ENCODE measurements at places on chromosomes 13 and 19.

DNA sequence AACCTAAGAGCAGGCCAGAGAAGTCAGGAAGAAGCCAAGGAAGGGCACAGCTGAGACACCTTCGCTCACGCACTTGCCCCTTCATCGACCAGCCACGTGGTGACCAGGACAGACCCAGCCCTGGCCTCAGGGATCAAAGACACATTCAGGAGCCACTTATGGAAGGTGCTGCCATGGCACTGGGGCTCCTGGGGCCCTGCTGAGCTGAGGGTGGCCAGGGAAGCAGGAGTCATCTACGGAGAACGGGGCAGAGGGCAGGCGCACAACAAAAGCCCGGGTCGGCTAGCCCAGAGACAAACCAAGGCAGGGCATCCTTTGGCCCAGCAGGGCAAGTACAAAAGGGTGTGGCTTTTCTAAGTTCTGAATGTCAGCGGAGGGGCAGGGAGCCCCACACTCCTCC lies 2.3 kb downstream of the PLPP2 start:
- no peak for DNase-seq

DNA sequence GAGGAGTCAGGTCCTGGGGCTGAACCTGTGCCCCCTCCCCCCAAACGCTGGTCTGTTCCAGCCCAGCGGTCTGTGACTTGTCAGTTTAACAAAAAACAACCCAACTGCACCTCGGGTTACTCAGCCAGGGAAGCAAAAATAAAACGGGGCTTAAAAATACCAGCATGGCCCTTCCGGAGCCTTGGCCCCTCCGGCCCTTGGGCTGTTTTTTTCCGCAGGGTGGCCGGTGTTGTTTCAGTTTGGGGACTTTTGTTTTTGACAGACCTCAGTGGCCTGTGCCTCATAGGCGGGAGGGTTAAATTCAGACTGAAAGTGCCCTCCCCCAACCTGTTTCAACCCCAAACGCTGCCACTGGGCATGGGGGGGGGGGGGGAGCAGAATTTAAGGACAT lies 4.0 kb downstream of the TCF3 start:
- no peak for DNase-seq

DNA sequence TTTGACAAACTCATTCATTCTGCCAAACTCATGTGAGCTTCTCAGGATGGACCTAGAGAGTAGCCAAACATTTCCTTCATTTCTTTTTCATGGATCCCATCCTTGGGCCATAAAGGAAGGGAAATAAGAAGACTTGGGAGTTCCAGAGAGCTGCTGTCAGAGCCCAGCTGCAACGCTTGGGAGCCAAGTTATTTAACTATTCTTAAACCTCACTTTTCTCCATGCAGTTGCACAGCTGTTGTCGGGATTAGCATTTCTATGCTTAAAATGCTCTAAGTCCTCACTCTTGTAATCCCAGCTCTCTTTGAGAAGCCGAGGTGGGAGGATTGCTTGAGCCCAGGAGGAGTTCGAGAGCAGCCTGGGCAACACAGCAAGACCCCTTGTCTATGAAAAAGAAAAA lies 11.7 kb upstream of the CASP14 start:
- DNase-seq, result no peak

- peak; percentile 84 for DNase-seq
These were observed 19.0 kb downstream of the MRPS12 start for GRCh38 chr19:38949580-38950367.

DNA sequence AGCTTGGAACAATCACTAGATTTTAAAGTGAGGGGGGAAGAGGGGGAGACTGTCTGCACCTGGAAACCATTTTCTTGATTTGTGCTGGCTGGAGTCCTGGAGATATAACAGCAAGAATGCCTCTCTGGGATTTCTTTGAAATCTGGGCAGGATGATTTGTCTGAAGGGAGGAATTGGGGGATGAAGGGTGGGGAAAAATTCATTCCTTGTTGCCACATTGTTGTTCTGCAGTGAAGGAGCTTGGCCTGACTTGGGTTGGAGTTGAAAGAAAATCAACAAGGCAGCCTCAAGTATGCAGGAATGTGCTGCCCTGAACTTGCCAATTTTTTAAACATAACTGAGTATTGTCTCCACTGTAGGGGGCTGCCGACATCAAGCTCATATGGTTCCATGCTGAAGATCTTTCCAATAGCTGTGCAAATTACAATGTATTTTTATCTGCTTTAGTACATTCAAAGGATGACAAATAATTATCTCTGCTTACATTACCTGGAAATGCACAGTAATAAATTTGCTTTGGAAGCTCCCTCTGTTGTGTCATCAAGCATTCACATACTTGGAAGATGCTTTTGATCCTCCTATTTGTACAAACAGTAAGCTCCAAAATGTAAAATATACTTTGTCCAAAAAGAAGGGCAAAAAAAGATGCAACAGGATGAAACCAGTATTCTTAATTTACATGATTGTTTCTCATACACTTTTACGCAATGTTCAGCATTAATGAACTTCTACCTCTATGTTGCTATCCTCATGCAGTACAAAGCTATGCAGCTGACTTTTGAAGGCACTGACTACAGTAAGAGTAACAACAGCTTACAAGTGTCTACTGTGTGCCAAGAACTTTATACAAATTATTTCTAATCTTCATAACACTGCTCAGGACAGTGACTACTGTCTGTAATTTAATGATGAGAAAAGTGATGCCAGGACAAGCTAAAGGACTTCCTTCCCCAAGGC lies 627.9 kb upstream of the KLF12 start:
- no peak for DNase-seq

GRCh38 chr19:51948975-51949374 lies 21.7 kb downstream of the ZNF613 start:
- DNase-seq, result no peak

- peak; percentile 74 for DNase-seq
These were observed at the start of gene DENND1C for GRCh38 chr19:6481541-6482342. DENND1C (minus strand) TSS chr19:6481787; CDS start chr19:6481695, 92 bp downstream.

- DNase-seq, result no peak
These were observed 29.6 kb upstream of the MRI1 start for GRCh38 chr19:13734751-13735150.

DNA sequence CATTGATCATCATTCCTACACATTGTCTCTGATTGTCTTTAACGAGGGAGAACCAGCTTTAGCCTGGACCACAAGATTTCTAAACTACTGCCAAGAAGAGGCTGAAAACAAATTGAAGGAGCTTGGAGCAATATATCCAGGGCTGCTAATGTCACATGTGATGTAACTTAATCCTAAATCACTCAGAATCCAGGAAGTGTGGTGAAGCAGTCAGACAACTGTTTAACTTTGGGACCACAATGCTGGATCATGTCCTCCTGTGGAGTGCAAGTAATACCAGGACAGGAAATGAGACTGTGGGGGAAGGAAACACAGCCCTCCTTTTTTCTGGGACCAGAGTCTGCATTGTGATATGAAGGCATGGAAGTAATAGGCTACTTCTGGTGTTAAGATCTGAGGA lies 430.2 kb downstream of the KCTD12 start:
- no peak for DNase-seq

DNA sequence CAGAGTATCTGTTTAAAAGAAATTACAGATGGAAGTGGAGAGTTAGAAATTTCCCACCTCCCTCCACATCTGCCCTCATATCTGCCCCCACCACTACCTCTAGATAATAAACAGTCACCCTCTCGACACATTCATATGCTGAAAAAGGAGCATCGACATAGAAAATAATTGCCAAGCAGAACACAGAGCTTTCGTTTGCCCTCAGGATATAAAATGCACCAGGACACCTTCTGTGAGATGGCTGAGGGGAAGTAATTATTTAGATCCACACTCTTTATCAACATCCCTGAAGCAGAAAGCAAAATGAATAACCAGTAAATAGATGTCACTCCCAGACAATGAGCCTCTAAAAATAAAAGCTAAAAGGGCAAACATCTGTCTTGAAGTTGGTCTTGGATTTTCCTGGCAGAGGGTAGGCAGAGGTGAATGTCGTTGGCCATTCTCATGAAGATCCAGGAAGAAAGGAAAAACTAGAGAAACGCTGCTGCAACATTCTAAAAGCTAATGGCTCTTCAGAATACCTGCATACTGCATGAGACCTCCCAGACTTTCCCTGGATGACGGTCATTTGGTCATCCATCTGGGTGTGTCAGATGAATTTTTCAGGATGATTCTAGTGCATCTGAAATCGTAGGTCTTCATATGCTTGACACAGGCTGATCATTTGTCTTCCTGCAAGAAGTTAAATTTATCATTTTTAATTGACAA lies 527.5 kb downstream of the RFC3 start:
- DNase-seq, result no peak

- DNase-seq, result no peak
These were observed 5.8 kb downstream of the OXGR1 start for GRCh38 chr13:96988441-96988840.

DNA sequence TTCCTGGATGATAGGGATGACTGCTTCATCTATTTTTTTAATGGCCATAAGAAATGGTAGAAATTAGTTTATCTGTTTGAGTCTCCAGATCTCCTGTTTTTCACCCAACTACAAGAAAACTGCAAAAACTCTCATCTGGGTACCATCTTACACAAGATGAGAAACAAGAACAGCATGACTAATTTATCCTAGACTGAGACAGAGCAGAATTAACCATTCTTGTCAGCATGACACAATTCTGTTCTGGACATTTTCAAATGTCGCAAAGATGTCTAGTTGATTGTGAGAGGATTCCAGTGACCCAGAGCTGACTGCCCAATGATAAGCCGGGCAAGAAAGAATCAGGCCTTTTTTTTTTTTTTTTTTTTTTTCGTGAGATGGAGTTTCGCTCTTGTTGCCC lies 12.8 kb downstream of the ZNF43 start:
- no peak for DNase-seq

GRCh38 chr19:13120817-13121216 lies 2.8 kb downstream of the NACC1 start:
- no peak for DNase-seq

- DNase-seq, result no peak
These were observed 101.6 kb downstream of the IRS2 start for GRCh38 chr13:109684824-109685202.

- DNase-seq, result no peak
These were observed 74.9 kb downstream of the WTIP start for GRCh38 chr19:34556488-34556887.

- DNase-seq, result no peak
These were observed 29.2 kb upstream of the TSHZ3 start for GRCh38 chr19:31378404-31378803.

DNA sequence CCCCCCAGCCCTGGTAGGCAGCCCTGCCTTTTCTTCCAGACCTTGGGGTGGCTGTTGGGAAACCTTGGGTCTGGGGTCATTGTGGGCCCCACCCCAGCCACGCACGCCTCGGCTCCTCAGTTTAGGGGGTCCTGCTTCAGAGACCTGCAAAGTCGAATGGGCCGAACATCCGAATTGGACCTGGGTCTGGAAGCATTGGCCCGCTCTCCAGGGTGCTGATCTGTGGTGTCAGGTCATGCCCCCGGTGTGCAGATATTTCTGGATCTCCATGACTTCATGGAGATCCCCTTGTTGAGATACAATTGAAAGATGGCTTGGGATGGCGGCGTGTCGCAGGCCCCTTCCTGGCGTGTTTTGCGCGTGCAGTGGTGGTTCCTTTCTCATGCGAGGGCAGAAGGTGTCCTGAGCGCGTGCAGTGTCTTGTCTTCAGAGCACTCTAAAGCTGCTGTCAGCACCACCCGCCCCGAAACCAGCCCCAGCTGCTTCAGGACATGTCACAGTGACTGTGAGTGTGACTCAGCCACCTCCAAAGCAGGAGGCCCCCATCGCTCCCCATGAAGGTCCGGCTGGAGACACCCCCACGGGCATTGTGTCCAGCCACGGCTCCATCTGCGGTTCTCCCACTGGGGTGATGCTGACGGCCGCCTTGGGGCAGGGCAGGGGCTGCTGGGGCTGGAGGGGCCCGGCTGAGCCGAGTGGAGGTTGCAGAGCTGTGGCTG lies 112.7 kb downstream of the KDM4B start:
- DNase-seq, result no peak

- DNase-seq, result peak; percentile 81
These were observed 59.7 kb downstream of the SPATA13 start for GRCh38 chr13:24220086-24220703.

- DNase-seq, result no peak
These were observed 201.5 kb upstream of the GPR12 start for GRCh38 chr13:26961890-26962615.

DNA sequence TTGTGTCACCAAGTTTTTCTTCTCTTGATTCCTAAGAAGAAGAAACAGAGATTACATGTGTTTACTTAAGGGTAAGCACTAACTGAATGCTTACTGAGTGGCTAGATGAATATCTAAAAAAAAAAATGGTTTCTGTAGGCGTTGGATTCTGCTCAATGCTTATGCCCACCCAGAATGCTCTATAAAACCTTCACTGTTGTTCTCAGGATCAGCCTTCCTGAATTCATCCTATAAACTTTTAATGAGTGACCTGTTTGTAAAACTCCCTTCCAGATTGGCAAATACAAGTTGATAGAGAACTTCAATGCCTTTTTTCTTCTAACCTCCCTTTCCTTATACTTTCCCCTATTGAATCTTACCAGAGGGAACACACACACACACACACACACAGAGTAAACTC lies 90.2 kb downstream of the NDFIP2 start:
- no peak for DNase-seq

GRCh38 chr13:77876176-77876575 lies 42.5 kb downstream of the EDNRB start:
- no peak for DNase-seq

DNA sequence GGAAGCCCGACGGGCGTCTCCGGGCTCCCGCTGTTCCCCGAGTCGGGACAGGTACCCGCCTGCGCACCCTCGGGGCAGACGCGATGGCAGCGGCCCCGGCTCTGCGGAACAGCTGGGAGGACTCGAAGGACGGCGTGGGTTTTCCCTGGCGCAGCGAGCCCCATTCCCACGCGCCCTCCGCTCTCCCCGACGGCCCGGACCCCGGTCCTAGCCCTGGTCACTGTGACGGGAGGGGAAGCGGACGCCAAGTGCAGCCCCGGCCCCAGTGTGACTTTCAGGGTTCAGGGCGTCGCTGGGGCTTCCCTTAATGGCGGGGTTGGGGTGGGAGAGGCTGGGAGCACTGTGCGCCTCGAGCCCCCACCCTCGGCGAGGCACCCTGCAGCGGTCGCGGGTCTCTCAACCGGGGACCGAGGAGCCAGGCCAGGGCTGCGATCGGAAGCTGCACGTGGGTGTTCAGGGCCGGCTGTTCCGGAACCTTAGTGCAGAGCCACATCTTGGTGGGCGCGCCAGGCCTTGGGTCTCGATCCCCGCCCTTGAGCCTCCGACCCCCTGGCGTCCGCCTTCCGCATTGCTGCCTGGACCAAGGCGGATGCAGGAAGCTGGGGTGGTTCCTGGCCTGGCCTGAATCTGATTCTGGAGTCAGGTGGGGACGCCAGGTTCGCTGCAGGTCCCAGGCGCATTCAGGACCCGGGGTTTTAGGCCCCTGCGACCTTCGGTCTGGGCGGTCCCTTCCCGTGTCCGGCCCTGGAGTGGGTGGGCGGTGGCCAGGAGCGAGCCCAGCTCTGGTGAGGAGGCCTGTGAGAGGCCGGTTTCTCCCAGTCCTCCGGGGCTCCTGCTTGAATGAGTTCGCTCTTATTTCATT lies 3.5 kb downstream of the LGALS7B start:
- DNase-seq, result peak; percentile 44

- no peak for DNase-seq
These were observed 855.1 kb downstream of the SLITRK5 start for GRCh38 chr13:88526186-88526852.
